NCI-H460 (cell line): ENCODE measurements at places on chromosomes 11 and 22. TPM values are rescaled to one million over a fixed set of nuclear protein-coding genes. Genes with fewer than 3 reads are reported as not detected.

GRCh38 chr11:132228746-132229325 lies 858.4 kb downstream of the NTM start:
- DNase-seq, result no peak

- DNase-seq, result no peak
Measured at GRCh38 chr11:75872887-75873416, 57.9 kb downstream of the UVRAG start.

GRCh38 chr11:122874991-122875390 lies 7.6 kb upstream of the JHY start:
- DNase-seq, result no peak

DNA sequence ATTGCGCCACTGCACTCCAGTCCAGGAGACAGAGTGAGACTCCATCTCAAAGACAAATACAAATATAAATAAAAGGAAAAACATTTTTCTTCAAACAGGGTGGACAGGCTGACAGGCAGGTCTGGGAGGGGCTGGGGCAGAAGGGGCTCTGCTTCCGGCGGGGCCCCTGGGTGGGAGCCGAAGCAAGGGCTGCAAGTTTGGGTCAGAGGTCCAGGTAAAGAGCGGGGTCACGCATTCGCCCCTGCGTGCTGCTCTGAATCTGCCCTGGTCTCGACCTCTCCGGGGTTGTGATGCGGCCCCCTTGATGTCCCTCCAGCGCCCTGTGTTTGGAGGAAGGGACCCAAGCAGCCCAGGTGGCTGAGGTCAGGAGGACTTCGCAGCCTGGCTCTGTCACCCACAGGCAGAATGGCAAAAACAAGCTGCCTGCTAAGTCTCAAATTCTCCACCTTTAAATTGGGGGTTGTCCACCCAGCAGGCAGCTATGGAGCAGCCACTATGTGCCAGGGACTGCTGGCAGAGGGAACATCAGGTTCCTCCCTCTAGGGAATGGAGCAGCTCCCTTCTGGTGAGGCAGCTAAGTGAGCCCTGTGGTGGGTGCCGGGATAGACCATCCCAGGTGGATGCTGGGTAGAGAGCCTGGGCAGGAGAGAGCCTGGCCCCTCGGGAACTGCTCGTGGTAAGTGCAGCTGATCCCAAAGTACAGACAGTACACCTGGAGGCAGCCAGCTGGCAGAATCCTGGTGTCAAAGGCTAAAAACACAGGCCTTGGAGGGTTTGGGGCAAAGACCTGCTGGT lies 10.3 kb upstream of the PHF21B start:
- DNase-seq, result no peak

DNA sequence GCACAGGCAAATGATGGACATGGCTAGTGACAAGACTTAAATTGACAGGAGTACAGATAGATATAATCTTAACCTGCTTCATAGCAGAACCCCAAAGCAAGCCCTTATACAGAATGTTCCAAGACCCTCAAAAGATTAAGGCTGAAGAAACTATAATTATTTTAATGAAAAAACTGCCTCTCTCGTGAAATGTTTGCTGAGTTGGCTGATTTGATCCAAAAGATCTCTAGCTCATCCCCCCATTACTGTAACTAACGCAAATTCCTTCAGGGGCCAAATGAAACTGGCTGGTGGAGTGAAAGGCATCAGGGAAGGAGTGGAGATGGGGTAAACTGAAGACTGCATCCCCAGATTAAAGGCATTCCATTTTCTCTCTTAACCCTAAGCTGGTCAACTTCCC lies 19.3 kb downstream of the ALG9 start:
- DNase-seq, result no peak

- peak; percentile 40 for DNase-seq
Measured at GRCh38 chr22:46007848-46008261, 30.9 kb upstream of the WNT7B start.

- DNase-seq, result no peak
Measured at GRCh38 chr11:128503245-128503991, 83.9 kb downstream of the ETS1 start.

DNA sequence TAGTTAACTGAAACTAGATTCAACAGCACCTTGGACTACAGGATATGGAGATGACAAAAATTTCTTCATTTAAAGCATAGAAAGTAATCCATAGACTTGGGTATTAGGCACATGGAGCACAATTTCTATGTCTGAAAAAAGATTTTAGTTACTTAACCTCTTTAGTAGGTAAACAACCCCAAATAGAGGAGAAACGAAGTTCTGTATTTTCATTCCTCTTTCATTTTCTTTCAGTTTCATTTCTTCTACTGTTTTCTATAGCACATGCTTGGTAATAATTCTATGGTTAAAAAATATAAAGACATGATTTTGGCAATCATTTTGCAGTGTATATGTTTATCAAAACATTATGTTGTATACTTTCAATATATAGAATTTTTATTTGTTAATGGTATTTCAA lies 99.5 kb downstream of the CASP12 start:
- no peak for DNase-seq

GRCh38 chr11:76837696-76838677 lies 22.7 kb upstream of the ACER3 start:
- no peak for DNase-seq

DNA sequence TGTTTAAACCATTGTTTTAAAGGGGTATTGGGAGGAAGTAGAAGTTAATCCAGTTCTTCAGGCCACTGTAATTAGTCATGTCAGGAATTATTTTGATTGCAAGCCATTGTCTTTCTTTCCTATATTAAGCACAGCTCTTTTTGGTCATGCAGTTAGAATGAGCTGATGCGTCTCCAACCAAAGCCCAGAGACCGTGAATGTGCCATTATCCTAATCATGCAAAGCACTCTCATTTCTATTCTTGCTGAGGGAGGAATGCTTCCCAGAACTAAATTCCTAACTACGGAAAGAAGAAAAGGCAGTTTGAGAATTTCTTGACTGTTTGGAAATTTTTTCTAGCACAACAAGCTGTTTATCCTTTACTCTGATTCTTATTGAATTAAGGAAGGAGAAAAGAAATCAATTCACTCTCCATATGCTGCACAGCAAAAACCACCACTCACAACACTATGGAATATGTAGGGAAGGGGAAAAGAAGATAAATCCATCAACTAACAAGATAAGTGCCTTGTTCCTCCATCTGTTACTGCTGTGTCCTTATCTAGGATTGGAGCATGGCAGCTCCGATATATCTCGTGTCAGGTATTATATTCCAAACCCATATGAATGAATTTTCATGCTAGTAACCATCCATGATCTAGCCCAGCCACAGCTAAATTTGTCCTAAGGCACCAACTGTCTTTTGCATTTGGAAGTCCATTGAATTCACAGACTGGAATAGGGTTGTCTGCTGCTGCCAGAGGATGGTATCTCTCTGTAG lies 70.8 kb downstream of the NTM start:
- DNase-seq, result no peak

DNA sequence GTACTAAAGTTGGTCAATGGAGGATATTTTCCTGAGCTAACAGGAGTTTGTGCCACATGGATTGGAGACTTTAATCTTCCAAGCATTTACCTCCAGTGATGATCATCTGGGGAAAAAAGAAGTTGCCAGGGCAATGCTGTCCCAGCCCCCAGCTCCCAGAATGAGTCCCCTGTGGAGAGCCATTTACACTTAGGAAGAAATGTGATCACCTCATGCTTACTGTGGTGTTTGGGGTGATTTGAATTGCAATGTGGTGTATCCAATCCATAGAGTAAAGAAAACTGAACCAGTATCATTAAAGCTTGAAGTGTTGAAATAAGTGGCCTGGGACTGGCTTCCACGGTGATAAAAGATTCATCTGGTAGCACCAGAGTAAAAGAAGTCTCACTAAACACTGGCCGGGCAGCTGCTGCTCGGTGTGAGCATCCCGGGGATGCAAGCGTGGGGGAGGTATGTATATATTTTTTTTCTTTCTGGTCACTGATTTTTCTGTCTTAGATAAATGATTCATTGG lies 117.2 kb upstream of the NTM start:
- DNase-seq, result no peak

GRCh38 chr11:19929655-19930054 lies 217.0 kb downstream of the NAV2 start:
- no peak for DNase-seq

DNA sequence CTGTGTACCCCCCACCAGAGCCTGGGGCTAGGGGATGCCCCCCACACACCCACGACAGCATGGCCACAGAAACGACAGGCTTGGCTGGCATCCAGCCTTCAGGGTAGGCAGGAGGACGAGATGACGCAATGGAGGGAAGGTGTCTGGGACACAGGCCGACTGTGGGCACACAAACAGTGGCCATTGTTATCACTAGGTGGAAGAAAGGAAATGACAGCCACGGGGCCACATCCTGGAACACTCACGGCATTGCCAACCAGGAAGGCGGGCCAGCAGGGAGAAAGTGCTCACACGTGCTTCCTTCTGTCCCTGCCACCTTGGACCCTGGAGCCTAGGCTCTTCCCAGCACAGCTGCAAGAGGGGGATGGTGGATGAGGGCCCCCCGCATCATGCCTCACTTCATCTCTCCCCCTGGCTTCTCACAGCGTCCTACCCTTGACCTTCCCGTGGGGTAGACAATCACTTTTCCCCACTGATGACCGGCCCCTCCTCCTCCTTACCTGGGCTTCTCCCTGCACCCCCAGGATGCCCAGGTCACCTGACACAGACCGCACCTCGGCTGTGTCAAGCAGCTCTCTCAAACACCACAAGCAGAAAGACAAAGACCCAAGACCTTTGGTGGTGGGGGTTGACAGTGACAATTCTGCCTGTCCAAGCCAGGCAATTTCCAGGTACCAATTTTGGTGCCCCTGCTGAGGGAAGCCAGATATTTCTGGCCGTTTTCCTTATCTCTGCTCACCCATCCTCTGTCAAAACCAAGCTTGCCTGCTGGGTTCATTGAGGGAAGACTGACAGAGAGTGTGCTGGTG lies 8.6 kb downstream of the PLA2G6 start:
- DNase-seq, result no peak

- no peak for DNase-seq
Measured at GRCh38 chr22:47690586-47690985, 928.1 kb downstream of the TBC1D22A start.

- no peak for DNase-seq
Measured at GRCh38 chr11:65791719-65792213, 4.9 kb downstream of the OVOL1 start.

GRCh38 chr11:34721646-34722045 lies 100.8 kb downstream of the EHF start:
- DNase-seq, result no peak

DNA sequence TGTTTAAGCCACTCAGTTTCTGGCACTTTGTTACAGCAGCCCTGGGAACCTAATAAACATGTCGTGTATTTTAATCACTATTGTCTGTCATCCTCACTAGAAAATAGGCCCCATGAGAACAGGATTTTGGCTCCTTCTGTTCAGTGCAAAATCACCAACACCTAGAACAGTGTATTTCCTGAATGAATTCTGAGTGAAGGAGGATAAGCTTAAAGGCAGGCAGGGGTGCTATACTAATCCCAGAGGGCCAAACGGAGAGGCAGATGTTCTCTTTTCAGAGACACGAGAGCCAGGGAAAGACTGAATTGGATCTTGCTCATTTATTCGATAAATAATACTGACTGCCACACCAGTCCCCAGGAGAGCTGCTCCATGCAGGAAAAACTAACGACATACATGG lies 10.4 kb downstream of the SMCO4 start:
- DNase-seq, result no peak

- DNase-seq, result no peak
Measured at GRCh38 chr11:47611348-47611794, 17.2 kb upstream of the C1QTNF4 start.

GRCh38 chr11:47914743-47915142 lies 65.6 kb upstream of the PTPRJ start:
- DNase-seq, result no peak

- no peak for DNase-seq
Measured at GRCh38 chr11:64453466-64453865, 94.5 kb downstream of the RPS6KA4 start.

DNA sequence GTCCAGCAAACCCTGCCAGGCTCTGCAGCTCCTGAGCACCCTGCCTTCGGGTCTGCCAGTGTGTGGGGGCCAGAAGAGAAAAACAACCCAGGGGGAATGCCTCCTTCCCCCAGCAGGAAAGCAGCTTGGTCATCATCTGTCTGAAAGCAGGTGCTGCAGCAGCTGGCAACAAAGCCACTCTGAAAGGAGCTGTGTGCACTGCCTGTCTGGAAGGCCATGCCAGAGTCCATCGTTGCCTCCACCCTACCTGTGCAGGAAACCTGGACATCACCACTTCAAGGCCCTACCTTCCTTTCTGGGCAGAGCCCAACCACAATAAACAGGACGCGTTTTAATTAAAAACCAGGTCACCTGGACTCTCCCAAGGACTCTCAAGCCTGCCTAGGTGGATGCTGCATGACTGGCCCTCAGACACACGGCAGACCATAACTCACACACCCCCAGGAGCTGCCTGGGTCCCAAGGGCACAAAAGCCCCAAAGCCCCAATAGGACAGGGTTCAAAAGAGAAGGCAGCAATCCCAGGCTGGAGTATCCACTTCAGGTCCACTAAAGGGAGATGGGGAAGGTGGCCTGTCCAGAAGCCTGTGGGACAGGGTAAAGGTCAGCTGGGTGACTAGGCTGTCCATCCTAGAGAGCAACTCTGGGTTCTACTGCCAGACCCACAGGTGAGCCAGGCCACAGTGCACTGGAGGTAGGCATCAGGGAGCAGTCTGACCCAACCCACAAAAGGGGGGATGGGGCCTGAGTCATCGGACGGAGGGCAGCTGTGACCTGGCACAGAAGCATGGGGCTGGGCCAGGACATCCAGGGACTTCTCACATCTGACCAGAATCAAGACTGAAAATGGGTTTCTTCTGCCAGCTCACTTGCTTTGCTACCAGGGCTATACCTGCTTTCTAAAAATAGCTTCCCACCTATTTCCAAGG lies 6.1 kb downstream of the GNB1L start:
- no peak for DNase-seq

DNA sequence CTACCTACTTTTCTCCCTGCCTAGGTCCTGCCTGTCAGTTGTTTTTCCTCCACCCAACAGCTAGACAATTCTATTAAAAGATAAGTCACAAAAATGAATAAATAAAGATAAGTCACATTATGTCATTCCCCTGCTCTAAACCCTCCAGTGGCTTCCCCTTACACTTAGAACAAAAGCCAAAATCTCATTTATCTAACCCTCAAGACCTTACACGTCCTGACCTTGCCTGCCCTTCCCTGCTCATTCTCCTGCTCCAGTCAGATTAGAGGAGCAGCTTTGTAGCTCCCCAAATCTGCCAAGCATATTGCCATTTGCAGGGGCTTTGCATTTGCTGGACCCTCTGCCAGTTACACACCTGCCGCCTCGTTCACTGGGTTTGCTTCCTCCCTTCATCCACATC lies 16.7 kb downstream of the KREMEN1 start:
- no peak for DNase-seq

MIAT gene
- total RNA-seq, result 0.66 and 0.82 TPM in 2 replicates

PATE4 gene
- total RNA-seq, result not detected in 2 replicates

OR52M1 gene
- not detected in 2 replicates for total RNA-seq

GUCY1A2 gene
- total RNA-seq, result 2.3 and 2.5 TPM in 2 replicates

SLC7A4 gene
- not detected in 2 replicates for total RNA-seq

APOBEC3B gene
- total RNA-seq, result 3.6 and 5.1 TPM in 2 replicates

NLRP14 gene
- total RNA-seq, result 0.07 and 0.23 TPM in 2 replicates

MYEOV gene
- total RNA-seq, result 0.64 and 0.72 TPM in 2 replicates

GPHA2 gene
- not detected in 2 replicates for total RNA-seq

APOA5 gene
- total RNA-seq, result not detected in 2 replicates

MCM5 gene
- total RNA-seq, result 29.5 and 32.1 TPM in 2 replicates

C11orf42 gene
- total RNA-seq, result not detected in 2 replicates

CD248 gene
- total RNA-seq, result not detected in 2 replicates
